ENCODE measurements at places on chromosomes 2 and 18. TPM values are rescaled to one million over a fixed set of nuclear protein-coding genes. Genes with fewer than 3 reads are reported as not detected.

The TEX44 gene
- not detected for total RNA-seq

The ITPRIPL1 gene
- total RNA-seq, result 1.8 TPM

The DCDC2C gene
- total RNA-seq, result not detected

The CIDEA gene
- total RNA-seq, result not detected

The OTOS gene
- not detected for total RNA-seq

The AQP12A gene
- not detected for total RNA-seq

The CPO gene
- total RNA-seq, result not detected

The AFF3 gene
- 2.7 TPM for total RNA-seq

The ZSWIM2 gene
- not detected for total RNA-seq

The ANKRD36C gene
- total RNA-seq, result 29.4 TPM

The ABCG5 gene
- not detected for total RNA-seq

All from esophagus squamous epithelium (tissue), 5 donors.